Activated naive CD8-positive, alpha-beta T cell treated with anti-CD3 and anti-CD28 coated beads for 36 hours (primary cell): ENCODE measurements at places on chromosomes 6 and 20.

GRCh38 chr20:50004229-50004628 is 21.4 kb downstream of the SNAI1 start:
- DNase-seq: no peak

DNA sequence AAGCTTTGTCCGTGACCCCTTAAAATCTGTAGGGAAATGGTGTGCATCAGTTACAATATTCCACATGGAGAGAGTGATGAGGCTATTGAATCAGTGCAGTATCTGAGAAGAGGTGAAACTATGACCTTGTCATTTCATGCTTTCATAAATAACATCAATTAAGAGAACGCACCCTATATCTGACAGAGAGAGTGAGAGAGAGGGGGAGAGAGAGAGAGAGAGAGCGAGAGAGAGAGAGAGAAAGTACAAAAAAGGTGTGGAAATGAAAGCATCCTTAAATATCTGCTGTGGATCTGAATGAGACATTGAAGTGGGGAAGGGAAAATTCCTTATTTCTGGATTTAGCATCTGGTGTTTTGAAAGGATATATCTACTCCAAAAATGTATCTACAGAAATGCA is 12.4 kb downstream of the GSTA4 start:
- DNase-seq: no peak

DNA sequence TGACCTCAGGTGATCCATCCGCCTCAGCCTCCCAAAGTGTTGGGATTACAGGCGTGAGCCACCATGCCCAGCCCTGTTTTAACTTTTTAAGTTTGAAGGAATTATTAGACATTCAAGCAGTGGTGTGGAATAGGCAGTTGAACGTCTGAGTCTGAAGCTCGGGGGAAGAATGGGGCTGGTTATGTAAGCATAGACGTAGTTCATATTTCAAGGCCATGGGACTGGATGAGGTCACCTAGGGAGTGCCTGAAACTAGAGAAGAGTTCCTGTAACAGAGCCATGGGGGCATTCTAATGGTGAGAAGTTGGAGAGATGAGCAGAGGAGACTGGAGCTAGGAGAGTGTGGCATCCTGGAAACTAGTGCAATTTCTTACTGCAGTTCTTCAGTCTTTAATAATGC is 6.4 kb downstream of the CDKAL1 start:
- DNase-seq: no peak

DNA sequence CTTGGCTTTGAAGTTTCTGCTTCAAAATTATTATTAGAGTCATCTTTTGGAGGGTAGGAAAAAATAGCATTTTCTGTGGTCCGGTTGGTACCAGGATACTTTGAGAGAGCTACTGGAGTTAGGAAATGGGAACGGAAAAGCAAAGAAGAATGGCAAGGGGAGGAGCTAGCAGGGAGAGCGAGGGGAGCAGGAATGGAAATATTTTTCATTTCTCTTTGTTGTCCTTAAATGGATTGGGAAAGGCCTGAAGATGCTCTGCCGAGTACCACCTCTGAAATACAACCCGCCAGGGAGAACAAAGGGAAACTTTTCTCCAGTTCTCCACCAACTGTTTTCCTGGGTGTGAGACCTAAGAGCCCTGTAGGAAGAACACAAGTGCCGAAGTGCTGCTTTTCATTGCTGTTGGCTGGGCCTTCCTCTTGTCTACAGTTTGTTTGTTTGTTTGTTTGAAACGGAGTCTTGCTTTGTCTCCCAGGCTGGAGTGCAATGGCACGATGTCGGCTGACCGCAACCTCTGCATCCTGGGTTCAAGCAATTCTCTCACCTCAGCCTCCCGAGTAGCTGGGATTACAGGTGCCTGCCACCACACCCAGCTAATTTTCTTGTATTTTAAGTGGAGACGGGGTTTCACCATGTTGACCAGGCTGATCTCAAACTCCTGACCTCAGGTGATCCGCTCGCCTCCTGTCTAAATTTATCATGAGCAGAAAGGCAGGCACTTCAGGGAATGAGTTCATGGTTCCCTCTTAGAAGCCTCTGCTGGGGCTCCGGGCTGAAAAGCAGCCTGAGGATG is 3.5 kb upstream of the TRAF3IP2 start:
- DNase-seq: no peak

GRCh38 chr6:63731930-63732329 is 96.3 kb downstream of the PHF3 start:
- DNase-seq: no peak

- DNase-seq: no peak
Observed at GRCh38 chr6:166670894-166671293, 43.8 kb upstream of the RPS6KA2 start.
